ENCODE measurements at places on chromosomes 6 and 20. TPM values are rescaled to one million over a fixed set of nuclear protein-coding genes. Genes with fewer than 3 reads are reported as not detected.

DNA sequence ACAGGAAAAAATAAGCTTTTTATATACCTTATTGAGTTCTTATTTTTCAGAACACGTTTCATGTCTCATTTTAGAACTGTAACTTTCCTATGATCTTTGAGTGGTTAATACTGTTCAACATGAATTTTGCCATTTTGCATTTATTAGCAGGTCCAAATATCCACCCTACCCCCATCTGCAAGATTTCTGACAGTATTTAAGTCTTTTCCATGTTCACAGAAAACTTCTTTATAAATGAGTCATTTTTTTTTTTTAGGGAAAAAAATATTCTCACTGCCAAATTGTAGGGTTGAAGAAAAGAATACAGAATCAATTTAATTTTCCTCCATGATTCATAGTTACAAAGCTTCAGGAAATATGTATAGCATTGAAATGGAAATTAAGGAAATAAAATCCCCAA lies 101.8 kb downstream of the COL21A1 start:
- DNase-seq, result peak; percentile 23

GRCh38 chr20:11813106-11813890 lies 104.4 kb upstream of the BTBD3 start:
- no peak for DNase-seq

- DNase-seq, result no peak
Observed at GRCh38 chr6:163166507-163166906, 248.0 kb upstream of the QKI start.

- peak; percentile 91 for DNase-seq
Observed at GRCh38 chr6:125789576-125790357, 993 bp upstream of the NCOA7 start.

DNA sequence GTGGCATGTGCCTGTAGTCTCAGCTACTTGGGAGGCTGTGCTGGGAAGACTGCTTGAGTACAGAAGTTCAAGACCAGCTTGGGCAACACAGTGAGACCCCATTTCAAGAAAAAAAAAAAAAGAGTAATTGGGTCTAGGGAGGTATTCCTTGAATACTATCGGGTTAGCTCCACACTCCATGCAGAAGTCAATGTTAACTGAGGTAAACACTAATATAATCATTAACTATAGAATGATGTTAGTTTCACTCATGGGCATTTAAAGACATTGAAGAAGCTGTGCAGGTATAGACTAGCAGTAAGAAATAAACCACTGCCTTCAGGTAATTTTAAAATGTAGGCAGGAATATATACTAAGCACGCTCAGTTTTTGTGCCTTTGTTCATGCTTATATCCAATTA lies 32.6 kb downstream of the MDN1 start:
- no peak for DNase-seq

- DNase-seq, result no peak
Observed at GRCh38 chr6:134850721-134851305, 99.1 kb downstream of the ALDH8A1 start.

The GPR6 gene
- total RNA-seq, result not detected

DNA sequence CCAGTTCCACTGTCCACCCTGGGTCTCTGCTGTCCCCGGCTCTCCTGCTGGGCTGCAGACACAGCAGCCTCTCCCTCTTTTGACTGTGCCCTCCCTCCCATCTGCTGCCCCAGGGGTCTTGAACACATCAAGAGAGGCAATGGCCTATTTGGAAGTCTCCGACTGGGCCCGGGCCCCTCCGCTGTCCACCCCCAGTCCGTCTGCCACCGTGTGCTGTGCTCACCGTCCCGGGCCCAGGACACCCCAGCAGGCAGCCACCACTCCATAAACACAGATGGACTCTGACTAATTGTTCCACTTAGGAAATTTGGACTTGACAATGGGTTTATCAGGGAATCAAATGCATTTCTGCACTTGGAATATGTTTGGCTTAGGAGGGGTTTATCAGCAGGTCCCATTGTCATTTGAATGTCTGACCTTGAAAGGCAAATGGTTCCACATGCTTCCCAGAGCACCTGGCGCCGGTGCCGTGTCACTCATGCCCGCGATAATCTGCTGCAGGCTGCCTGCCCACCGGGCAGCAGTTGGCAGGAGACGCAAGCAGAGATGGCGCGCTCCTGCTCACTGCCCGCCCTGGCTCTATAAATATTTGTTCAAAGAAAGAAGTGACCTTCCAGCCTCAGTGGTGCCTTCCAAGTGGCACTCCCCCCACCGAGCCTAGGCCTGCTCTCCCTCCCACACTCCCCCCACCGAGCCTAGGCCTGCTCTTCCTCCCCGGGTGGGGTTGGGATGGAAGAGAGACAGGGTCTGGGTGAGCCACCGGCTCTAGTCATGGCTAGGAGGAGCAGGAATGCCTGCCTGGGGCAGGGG lies 18.8 kb upstream of the FRMD1 start:
- DNase-seq, result no peak

GRCh38 chr6:110053395-110054240 lies 75.5 kb downstream of the GPR6 start:
- DNase-seq, result peak; percentile 74

GRCh38 chr6:37321516-37322415 lies 32.0 kb upstream of the RNF8 start:
- no peak for DNase-seq

DNA sequence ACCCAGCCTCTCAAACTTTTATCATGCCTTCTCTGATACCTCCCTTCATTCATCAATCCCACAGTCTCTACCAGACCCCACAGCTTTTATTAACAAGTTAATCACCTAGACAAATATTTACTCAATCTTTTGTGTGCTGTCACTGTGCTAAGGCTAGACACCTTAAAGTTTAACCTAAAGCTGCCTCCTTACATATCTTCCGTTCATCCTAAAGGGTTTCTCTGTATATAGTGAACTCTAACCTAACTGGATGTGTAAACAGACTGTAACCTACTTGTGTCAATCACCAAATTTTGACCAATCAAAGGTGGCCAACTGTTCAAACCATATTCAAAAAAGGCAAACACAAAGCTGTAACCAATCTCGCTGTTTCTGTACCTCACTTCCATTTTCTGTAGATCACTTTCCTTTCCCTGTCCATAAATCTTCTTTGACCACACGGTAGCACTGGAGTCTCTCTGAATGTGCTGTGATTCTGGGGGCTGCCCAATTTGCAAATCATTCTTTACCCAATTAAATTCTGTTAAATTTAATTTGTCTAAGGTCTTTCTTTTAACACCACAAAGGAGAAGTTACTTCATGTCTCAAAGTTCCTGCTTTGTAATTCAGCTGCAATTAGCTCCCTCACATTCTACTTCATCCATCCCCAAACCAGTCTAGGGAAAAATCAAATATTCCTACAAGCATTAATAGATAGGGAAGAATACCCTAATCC lies 72.5 kb downstream of the ARHGAP18 start:
- DNase-seq, result no peak
